Mucosa of descending colon (tissue), 3 donors: ENCODE measurements at places on chromosomes 6 and 20. TPM values are rescaled to one million over a fixed set of nuclear protein-coding genes. Genes with fewer than 3 reads are reported as not detected.

Gene SUMO4
- total RNA-seq: 2.7 TPM

Gene WFDC12
- total RNA-seq: not detected

Gene CCDC170
- total RNA-seq: 2.7 TPM

DNA sequence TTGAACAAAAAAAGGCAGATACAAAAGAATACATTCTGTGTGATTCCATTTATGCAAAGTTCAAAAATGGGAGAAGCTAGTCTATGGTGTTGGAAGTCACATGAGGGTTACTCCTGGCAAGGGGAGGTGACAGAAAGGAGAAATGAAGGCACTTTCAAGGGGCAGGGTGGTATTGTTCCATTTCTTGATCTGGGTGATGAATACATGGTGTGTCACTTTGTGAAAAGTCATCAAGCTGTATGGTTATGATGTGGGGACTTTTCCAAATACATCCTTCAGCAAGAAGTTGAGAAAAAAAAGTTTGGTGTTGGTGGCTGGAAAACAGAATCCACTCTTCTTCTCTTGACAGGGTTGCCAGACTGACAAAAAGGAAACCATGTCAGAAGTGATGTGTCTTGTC, 60.6 kb upstream of the MDGA1 start:
- DNase-seq: no peak

GRCh38 chr6:35363293-35363750, 21.0 kb downstream of the PPARD start:
- DNase-seq: no peak

DNA sequence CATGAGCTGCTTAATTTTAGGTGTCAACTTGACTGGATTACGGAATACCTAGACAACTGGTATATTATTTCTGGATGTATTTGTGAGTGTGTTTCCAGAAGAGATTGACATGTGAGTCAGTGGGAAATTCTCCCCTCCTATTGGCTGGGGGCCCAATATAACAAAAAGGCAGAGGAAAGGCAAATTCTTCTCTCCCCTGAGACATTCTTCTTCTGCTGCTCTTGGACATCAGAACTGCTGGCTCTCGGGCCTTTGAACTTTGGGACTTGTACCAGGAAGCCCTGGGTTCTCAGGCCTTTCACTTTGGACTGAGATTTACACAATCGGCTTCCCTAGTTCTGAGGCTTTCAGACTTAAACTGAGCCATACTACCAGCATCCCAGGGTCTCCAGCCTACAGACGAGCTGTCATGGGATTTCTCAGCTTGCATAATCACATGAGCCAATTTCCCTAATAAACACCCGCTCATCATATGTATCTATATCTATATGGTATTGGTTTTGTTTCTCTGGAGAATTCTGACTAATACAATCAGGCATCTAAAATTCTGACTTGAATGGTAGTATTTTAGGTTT, 7.6 kb upstream of the BTN3A3 start:
- DNase-seq: no peak

GRCh38 chr20:39627765-39628164, 665.6 kb downstream of the DHX35 start:
- no peak for DNase-seq

- no peak for DNase-seq
Measured at GRCh38 chr6:47917202-47917601, 135.4 kb downstream of the OPN5 start.

DNA sequence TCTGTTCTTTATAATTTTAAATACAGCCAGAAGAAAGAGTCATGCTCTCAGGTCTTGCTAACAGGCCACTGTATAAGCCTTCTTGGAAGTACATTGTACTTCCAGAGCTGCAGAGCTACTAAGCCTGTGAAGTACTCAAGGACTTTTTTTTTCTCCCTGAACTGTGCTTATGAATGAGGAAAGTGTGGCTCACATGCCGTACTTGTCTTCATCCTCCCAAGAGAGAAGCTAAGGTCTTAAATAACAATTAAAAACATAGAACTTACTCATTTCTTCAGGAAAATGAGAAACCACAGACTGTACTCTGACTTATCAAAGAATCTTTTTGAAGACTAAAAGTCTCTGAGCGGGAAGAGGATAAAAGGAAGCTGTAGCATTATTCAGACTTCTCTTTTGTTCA, 218.3 kb downstream of the HTR1B start:
- no peak for DNase-seq
